Hypothalamus (tissue), 51 donors: ENCODE measurements at places on chromosomes 6 and 20.
A peak's percentile ranks its signal among the peaks of the same experiment; 100 is the strongest.

- no peak for DNase-seq
These were observed 345.4 kb upstream of the NOX3 start for GRCh38 chr6:155801046-155801445.

GRCh38 chr6:13454286-13455221 lies 32.8 kb downstream of the GFOD1 start:
- peak; percentile 11 for DNase-seq

DNA sequence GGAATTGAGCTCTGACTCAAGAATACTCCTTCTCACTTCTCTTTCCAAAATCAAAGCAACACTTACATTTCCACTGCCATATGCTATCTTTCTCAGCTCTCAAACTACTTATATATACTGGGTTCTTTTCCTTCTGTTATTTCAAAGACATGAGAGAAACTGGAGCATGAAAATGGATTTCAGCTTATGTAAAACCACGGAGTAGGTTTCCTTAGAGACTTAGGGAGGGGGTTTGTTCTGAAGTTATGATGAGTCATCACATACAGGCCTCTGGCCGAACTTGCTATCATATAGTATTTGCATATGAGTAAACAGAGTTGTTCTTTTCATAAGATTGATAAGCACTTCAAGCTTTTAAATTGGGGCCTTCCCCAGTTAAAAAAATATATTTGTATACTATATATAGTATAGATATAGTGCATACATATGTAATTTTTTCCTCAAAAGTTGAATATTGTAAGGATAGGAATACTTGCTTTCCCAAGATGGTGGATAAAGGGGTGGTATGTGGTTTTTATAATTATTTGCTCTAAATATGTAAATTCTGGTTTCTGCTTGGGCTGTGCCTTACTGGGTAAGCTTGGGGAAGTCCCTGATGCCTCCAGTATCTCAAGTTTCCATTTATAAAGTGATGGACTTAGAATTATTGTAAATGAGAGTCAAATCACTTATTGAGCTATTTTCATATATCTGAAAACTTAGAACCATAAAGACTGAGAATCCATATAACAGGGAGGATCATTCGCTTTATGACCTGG lies 273.9 kb downstream of the RFPL4B start:
- DNase-seq = no peak

GRCh38 chr6:21176197-21176596 lies 417.4 kb upstream of the SOX4 start:
- DNase-seq = no peak

- no peak for DNase-seq
These were observed 266.0 kb upstream of the NT5E start for GRCh38 chr6:85183841-85184240.

GRCh38 chr20:61846741-61847419 lies 218.8 kb downstream of the TAF4 start:
- DNase-seq = no peak
